ENCODE measurements at places on chromosomes 12 and 14. TPM values are rescaled to one million over a fixed set of nuclear protein-coding genes. Genes with fewer than 3 reads are reported as not detected.
A peak's percentile ranks its signal among the peaks of the same experiment; 100 is the strongest.

The CSRNP2 gene
- 22.8 TPM for total RNA-seq

The DCN gene
- total RNA-seq: 549 TPM

The P2RX7 gene
- 14.0 TPM for total RNA-seq

The LRRC10 gene
- total RNA-seq: not detected

The CD163L1 gene
- 1.9 TPM for total RNA-seq

The TIMELESS gene
- total RNA-seq: 7.1 TPM

- H3K4me1 ChIP-seq: no peaks in the 10 kb centered on the region
- no peak overlapping the region for H3K27ac ChIP-seq
- H3K36me3 ChIP-seq: no peaks in the 10 kb centered on the region
- peaks cover 17% of the 10 kb centered on the region for H3K27me3 ChIP-seq
- H3K4me3 ChIP-seq: no peak overlapping the region
Observed at GRCh38 chr14:95045836-95046430, 111.4 kb downstream of the DICER1 start.

GRCh38 chr12:87491089-87491488 lies 538.1 kb downstream of the C12orf50 start:
- no peak for DNase-seq
- no peaks in the 10 kb centered on the region for H3K4me1 ChIP-seq
- H3K36me3 ChIP-seq: no peaks in the 10 kb centered on the region
- no peak overlapping the region for H3K27ac ChIP-seq
- H3K4me3 ChIP-seq: no peak overlapping the region

- no peak overlapping the region for H3K4me3 ChIP-seq
- H3K36me3 ChIP-seq: no peaks in the 10 kb centered on the region
- no peak overlapping the region for H3K27ac ChIP-seq
- no peak for DNase-seq
Observed at GRCh38 chr12:17609153-17609552, 480.8 kb downstream of the RERGL start.

DNA sequence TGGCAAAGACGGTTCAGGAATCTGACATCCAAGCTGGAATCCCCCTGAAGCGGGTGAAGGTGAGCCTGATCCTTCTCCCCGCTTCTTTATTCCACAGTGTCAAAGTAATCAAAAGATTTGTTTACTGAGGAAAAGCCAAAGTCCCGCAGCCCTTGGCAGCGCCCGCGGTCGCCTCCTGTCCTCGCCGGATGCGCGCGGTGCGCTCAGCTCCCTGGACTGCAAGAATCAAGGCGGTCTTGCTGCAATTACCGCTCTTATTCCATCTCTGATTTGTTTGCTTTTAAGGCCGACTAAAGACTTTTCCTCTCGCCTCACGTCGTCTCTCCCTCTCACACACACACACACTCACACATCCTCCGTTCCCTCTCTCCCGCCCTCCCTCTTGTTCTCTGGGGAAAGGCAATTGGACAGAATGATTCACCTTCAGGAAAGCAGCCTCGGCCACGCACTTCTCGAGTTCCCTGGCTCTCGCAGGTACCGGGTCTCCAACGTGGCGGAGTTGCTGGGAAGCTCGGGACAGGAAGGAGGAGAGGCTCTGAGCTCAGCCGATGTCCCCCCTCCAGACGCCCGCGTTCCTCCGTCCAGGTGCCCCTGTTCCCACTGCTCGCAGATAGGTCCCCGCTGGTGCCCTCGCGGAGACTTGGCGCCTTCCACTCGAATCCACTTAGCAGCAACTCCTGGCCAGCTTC lies 68.6 kb upstream of the USP15 start:
- peaks cover 24% of the 10 kb centered on the region for H3K4me1 ChIP-seq
- no peaks in the 10 kb centered on the region for H3K36me3 ChIP-seq
- peak overlapping the region; percentile 47 for H3K4me3 ChIP-seq
- H3K27me3 ChIP-seq: peaks cover 37% of the 10 kb centered on the region

- H3K36me3 ChIP-seq: no peaks in the 10 kb centered on the region
- peaks cover 66% of the 10 kb centered on the region for H3K27me3 ChIP-seq
Observed at GRCh38 chr12:107847430-107847829, 72.9 kb downstream of the ASCL4 start.

DNA sequence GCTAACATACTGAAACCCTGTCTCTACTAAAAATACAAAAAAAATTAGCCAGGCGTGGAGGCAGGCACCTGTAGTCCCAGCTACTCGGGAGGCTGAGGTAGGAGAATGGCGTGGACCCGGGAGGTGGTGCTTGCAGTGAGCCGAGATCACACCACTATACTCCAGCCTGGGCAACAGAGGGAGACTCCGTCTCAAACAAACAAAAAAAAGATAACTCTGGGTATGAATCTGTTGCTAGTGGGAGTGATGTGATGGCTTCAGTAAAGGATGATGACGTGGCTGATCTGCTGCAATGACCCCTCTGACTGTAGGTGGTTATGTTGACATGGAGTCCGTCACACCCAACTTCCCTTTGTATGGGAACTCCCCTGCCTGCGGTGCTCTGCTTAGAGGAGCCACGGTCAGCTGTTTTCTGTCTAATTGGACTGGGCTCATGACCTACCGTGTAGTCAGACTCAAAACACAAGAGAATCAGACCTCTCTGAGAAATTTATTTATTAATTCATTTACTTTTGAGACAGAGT lies 59.1 kb upstream of the MED13L start:
- H3K27ac ChIP-seq: no peak overlapping the region
- peaks cover 8% of the 10 kb centered on the region for H3K4me1 ChIP-seq
- no peaks in the 10 kb centered on the region for H3K27me3 ChIP-seq
- H3K36me3 ChIP-seq: no peaks in the 10 kb centered on the region

DNA sequence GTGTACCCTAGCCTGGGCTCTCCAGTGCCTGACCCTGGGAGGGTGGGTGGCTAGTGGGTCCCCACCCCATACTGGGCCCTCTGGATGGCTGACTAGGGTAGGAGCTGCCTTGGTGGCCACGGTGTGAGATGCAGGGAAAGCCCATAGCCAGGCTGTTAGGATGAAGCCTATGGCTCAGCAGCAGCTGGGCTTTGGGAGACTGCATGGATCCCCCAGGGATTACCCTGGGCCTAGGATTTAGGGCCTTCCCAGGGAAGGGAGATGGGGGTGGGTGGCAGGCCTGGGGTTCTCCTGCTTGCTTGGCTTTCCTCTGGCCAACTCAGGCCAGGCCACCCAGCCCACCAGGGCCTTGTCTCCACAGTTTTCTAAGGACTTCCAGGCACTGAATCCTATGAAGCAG lies 6.3 kb downstream of the GSTZ1 start:
- H3K4me3 ChIP-seq: no peak overlapping the region
- H3K27ac ChIP-seq: no peak overlapping the region
- H3K4me1 ChIP-seq: peaks cover 7% of the 10 kb centered on the region
- DNase-seq: no peak
- H3K36me3 ChIP-seq: no peaks in the 10 kb centered on the region
- no peaks in the 10 kb centered on the region for H3K27me3 ChIP-seq

DNA sequence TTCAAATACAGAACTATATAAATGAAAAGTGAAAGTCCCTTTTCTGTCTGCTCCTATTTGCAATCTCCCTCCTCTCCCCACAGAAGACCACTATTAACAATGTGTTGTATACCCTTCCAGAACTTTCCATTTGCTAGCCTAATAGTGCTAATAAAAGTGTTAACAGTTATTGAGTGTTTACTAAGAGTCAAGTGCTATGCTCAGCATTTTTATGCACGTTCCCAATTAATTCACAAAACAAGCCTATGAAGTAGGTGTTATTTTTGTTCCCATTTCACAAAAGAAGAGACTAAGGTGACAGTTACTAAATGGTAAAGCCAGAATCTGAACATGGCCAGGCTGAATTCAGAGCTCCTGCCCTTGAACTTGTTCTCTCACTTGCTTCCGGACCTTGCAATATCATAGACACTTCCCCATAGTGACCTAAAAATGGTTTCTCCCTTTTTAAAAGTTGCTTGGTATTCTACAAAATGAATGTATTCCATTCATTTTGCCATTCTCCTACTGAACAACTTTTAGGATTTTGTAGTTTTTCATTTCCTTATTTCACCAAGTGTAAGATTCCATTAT lies 1.6 kb upstream of the PRKAB1 start:
- DNase-seq: no peak
- no peaks in the 10 kb centered on the region for H3K27me3 ChIP-seq
- no peak overlapping the region for H3K4me3 ChIP-seq
- no peak overlapping the region for H3K27ac ChIP-seq

- no peak overlapping the region for H3K27ac ChIP-seq
- no peaks in the 10 kb centered on the region for H3K4me1 ChIP-seq
- no peaks in the 10 kb centered on the region for H3K27me3 ChIP-seq
- H3K36me3 ChIP-seq: no peaks in the 10 kb centered on the region
Observed at GRCh38 chr12:29103539-29103974, 45.5 kb upstream of the FAR2 start.

DNA sequence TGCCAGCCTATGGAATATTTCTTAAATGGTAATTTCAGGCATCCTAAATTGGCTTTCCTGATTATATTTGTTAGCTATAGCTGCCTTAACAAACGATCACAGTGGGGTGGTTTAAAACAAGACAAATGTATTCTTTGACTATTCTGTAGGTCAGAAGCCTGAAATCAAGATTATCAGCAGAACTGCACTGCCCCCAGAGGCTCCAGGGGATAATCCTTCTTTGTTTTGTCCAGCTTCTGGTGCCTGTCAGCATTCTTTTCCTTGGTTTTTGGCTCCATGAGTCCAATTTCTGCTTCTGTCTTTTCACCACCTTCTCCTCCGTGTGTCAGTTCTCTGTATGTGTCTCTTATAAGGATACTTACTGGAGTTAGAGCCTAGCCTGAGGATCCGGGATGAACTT lies 1282.2 kb upstream of the USP15 start:
- no peak for DNase-seq
- no peaks in the 10 kb centered on the region for H3K27me3 ChIP-seq
- no peaks in the 10 kb centered on the region for H3K36me3 ChIP-seq
- no peaks in the 10 kb centered on the region for H3K4me1 ChIP-seq
- H3K27ac ChIP-seq: no peak overlapping the region
- no peak overlapping the region for H3K4me3 ChIP-seq

- no peaks in the 10 kb centered on the region for H3K4me1 ChIP-seq
- H3K27me3 ChIP-seq: no peaks in the 10 kb centered on the region
- no peak overlapping the region for H3K27ac ChIP-seq
- DNase-seq: no peak
Observed at GRCh38 chr12:83010169-83010804, 323.6 kb downstream of the TMTC2 start.

DNA sequence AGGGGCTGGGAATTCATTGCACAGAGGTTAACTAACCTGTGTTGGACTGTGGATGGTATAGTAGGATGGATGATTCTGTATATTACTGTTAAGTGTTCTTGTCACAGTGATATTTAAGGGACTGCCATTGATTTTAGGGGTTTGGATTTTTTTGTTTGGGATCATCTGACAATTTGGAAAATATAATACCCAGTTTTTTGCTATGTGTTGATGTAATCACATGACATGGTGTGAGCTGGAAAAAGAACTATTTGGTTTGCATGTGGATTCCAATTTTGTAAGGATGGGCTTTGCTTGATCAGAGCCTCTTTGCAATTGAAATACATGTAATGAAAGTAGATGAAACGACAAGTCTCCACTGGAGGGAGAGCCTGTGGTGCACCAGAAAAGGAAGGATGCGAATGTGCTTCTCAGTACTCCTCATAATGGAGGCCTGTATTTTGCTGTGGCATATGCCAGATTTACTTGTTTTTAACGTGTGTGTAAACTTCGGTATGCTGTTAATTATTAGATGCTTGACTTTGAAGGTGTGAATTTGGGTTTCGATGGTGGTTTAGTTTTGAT lies 2.7 kb downstream of the DYRK2 start:
- no peaks in the 10 kb centered on the region for H3K36me3 ChIP-seq
- no peak overlapping the region for H3K27ac ChIP-seq
- H3K27me3 ChIP-seq: no peaks in the 10 kb centered on the region
- DNase-seq: no peak
- H3K4me1 ChIP-seq: peaks cover 43% of the 10 kb centered on the region
- H3K4me3 ChIP-seq: peak overlapping the region; percentile 100

DNA sequence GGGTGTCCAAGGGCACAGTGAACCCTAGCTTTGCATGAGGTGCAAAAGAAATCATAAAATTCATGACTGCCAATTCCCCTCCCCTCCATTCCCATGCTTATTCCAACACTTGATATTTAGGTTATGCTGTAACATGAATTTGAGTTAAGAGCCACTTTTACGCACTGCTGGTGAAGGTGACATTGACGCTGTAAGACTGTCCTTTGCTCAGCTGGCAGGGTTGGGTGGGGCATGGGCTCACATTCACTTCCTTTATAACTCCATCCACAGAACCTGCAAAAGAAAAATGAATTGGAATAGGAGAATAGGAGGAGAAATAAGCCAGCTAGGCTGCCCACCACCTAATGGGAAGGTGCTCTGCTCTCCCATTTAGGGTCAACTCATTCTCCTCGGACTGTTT lies 6.9 kb downstream of the NPC2 start:
- no peaks in the 10 kb centered on the region for H3K27me3 ChIP-seq
- no peak for DNase-seq
- H3K27ac ChIP-seq: no peak overlapping the region

DNA sequence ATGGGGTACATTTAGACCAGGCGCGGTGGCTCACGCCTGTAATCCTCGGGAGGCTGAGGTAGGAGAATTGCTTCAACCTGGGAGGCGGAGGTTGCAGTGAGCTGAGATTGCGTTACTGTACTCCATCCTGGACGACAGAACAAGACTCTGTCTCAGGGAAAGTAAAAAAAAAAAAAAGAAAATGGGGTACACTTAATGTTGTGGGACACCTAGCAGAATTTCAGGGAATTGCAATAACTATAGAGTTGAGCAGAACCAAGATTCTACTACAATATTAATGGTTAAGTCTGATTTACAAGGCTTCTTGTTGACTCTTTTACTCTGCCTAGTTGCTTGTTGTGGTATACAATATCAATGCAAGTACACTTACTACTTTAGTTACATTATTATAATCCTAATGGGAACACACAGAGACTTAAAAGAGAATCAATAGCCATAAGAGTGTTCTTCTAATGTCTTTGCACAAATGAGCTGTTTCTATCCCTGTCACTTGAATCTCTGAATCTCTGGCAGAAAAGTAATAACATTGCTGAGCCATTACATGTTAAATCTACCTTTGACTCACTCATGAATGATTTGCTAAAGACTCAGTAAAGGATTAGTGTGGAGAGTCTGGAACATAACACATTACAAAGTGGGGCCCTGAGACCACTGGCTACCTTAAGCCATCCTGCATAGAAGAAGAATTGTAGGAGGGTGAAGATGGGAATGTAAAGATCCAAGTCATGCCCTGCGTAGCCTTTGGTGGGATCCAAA lies 22.7 kb downstream of the BEST3 start:
- no peaks in the 10 kb centered on the region for H3K36me3 ChIP-seq
- H3K4me1 ChIP-seq: no peaks in the 10 kb centered on the region
- no peak overlapping the region for H3K27ac ChIP-seq
- no peak for DNase-seq

- H3K4me1 ChIP-seq: no peaks in the 10 kb centered on the region
- H3K27me3 ChIP-seq: no peaks in the 10 kb centered on the region
- DNase-seq: no peak
- no peaks in the 10 kb centered on the region for H3K36me3 ChIP-seq
Observed at GRCh38 chr14:38910092-38910491, 192.9 kb downstream of the SEC23A start.

DNA sequence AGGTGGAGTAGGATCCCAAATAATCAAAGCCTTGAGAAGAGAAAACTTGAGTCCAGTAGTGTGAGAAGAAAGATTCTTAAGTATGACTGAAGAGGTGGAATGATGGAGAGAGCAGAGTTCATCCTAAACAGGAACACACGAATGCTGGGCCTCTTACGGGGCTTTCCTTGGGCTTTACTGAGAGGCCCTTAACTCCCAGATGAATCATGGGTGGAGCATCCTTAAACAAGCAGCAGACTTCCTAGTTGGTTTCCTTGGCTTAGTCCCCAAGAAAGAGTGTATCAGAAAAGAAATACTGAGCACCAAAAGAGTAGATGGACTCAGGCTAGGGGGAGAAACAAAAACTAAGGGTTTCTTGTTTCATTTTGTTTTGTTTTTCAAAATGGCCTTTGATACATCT lies 132.5 kb downstream of the GPR135 start:
- no peak for DNase-seq
- no peaks in the 10 kb centered on the region for H3K27me3 ChIP-seq
- H3K4me1 ChIP-seq: peaks cover 43% of the 10 kb centered on the region
- peaks cover 16% of the 10 kb centered on the region for H3K36me3 ChIP-seq
- H3K4me3 ChIP-seq: no peak overlapping the region
